Mucosa of descending colon (tissue), 3 donors: ENCODE measurements at places on chromosomes 5 and 9. TPM values are rescaled to one million over a fixed set of nuclear protein-coding genes. Genes with fewer than 3 reads are reported as not detected.

DNA sequence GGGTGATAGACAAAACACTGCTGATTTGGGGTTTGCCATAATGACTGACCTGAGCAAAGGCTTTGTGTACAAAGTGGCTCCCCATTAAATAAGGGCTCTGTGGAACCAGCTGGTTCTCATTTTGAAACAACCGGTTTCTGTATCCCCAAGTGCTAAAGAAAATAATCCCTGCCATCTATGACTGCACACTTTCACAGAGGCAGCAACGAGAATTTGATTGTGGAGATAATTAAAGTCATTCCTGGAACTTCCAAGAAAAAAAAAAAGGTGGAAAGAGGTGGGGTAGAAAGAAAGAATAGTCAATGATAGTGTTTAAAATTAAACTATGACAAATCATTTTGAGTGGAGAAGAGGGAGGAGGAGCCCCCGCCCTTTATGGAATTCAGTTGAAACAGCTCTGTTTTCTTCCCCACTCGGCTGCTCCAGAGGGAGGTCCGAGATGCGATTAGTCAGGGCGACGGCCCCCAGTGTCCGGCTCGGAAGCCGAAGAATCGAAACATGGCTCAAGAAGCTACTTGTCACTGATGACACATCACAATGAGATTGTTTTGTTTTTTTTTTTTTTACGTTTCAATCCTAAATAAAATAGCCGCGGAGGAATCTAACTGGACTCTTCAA, 38.4 kb downstream of the EBF1 start:
- no peak for DNase-seq

DNA sequence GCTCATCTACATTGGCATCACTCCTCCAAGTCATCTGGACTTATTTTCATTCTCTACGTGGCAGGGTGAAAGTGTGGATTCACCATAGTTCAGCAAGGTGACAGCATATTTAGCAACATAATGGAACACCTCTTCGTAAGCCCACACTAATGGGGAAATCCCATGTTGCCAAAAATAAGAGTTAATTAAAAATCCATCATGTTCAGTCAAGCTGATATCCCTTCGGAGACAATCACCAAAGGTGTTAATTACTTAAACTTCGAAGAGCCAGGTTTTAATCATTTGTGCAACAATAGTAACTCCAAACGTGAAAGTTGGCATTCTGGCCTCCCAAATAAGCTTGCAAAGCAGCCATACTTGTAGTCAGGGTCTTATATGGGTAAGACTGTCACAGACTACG, 242.9 kb downstream of the NSG2 start:
- DNase-seq: no peak

- DNase-seq: peak; percentile 14
Measured at GRCh38 chr9:115923903-115924668, 229.5 kb upstream of the PAPPA start.

DNA sequence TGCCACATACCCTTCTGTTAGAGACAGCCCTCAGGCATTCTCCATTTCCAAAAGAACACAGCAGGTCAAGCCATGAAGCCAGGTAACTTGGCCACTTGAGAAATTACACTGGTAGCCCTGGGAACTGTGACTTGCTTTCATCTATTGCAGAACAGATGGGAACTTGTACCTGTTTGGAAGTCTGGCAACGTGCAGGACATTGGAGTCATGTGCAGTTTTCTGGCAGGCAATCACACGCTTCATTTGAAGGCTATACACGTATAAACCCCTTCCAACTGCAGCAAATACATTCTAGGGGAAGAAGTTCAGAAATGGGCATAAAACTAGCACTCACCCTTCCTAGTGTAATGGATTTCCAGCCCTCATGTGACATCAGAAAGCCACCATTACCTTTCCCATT, 54.0 kb downstream of the WDR41 start:
- DNase-seq: no peak

DNA sequence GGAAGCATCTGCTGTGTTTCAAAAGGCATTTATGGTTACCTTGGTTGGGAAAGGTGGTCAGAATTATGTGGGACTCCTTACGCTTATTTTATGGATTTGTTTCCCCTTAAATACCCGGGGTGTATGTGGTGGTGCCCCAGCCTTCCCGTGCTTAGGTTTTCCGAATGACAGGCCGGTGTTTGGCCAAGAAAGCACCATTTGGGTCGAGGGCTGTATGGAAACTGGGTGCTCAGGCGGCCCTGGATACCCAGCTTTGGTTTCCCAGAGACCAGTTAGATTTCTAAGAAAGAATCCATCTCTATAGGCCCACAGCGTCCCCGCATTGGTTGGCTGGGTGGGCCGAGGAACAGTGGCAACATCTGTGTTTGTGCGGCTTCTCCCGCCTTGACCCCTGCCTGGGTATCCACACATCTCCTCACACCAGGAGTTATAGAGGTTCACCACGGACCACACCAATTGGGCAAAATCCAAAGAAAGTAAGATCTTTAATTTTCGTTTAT, 868 bp downstream of the ARHGEF28 start:
- no peak for DNase-seq

DNA sequence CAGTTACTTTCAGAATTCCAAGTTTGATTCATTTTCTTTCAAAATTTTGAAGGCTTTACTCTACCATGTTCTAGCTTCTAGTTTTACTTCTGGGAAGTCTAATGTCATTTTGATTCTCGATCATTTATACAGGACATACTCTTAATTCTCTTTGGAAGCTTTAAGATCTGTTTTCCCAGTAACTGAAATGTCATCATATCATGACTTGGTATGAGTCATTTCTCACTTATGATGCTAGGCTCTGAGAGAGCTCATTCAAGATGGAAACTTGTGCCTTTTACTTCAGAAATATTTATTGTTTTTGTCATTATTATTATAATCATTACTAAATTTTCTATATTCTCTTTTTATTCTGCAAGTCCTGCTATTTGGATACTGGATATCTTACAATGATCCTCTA, 222.3 kb downstream of the PARP8 start:
- no peak for DNase-seq

DNA sequence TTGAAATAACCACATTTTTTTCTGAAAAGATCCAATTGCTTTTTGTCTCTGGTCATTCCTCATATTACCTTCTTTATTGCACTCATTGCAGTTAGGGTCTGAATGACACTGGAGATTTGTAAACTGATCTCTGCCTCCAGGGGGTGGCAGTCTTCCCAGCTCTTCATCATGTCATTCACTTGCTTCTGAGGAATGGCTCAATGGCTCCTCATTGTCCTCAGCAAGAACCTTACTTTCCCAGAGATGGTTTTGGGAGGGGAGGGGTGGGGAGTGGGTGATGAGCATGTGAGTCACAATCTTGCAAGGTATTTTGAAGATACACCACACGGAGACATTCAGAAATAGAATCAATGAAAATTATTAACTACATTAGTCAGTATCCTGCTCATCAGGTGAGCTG, 159.8 kb upstream of the GAS1 start:
- no peak for DNase-seq

GRCh38 chr9:126474786-126475485, 138.8 kb upstream of the LMX1B start:
- no peak for DNase-seq

DNA sequence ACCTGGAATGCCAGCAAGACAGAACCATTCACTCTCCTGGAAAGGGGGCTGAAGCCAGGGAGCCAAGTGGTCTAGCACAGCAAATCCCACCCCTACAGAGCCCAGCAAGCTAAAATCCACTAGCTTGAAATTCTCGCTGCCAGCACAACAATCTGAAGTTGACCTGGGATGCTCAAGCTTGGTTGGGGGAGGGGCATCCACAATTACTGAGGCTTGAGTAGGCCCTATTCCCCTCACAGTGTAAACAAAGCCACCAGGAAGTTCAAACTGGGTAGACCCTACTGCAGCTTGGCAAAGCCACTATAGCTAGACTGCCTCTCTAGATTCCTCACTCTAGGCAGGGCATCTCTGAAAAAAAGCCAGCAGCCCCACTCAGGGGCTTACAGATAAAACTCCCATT, 17.3 kb downstream of the RIGI start:
- no peak for DNase-seq

- DNase-seq: no peak
Measured at GRCh38 chr9:136805207-136805740, 2.5 kb upstream of the RABL6 start.

DNA sequence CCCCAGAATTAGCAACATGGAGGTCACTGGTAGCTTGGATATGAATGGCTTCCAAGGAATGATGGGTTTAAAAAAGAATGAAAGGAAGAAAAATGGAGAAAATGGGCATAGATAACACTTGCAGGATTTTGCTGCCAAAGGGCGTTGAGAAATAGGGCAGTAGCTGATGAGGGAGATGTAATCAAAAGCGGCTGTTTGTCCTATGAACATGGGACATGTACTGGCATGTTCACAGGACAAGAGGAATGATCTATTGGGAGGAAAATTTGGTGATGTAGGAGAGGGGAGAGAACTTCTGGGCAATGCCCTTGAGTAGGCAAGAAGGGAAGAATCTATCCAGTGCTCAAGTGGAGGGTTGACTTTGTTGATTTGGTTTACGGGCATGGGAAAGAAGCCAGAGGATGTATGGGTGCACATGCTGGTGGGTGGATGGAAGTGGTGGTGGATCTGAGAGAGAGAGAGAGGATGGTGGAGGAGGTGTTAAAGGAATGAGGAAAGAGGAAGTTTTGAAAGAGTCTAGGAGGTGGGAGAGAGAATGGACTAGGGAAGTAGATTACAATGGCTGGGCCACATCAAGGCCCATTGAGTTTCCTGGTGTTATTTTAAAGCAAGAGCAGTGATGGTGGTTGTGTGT, 115.1 kb upstream of the MVB12B start:
- no peak for DNase-seq

GRCh38 chr5:106047341-106047740, 1623.4 kb downstream of the EFNA5 start:
- no peak for DNase-seq

- DNase-seq: no peak
Measured at GRCh38 chr5:172666251-172666650, 25.2 kb downstream of the NEURL1B start.

DNA sequence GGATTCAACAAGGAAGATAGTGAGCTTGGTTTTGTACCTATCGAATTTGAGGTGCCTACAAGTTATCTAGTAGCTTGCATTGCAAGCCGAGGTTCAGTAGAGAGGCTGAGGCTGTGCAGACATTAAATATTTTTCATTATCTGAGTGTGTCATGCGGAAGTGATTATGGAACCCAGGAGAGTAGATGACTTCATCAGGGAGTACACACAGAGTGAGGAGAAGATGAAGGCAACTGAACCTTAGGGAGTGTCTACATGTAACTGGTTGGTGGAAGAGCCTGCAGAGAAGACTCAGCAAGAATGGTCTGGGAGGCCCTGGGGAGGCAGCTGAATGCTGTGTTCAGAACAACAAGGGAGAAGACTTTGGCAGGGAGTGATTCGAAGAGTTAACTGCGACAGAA, 393.9 kb downstream of the ARHGEF28 start:
- no peak for DNase-seq

GRCh38 chr5:180343110-180343830, 9.9 kb downstream of the GFPT2 start:
- peak; percentile 47 for DNase-seq

GRCh38 chr9:135258461-135258860, 171.0 kb downstream of the OLFM1 start:
- DNase-seq: peak; percentile 36

DNA sequence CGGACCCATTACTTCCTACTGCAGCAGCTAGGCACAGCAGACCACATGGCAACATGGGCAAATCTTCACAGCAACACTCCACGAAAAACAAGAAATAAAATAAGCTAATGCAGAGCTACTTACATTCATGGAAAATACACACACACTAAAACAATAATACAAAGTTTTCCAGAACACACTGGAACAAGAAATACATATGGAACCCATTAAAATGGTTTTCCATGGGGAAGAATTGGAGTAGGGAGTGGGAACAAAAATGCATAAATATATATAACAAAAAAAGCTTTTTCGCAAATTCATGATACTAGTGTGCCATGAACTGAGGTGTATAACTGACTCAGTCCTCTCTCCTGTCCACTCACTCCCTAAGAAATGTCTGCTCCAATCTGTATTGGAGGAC, 8.3 kb downstream of the ADAMTS12 start:
- no peak for DNase-seq

DNA sequence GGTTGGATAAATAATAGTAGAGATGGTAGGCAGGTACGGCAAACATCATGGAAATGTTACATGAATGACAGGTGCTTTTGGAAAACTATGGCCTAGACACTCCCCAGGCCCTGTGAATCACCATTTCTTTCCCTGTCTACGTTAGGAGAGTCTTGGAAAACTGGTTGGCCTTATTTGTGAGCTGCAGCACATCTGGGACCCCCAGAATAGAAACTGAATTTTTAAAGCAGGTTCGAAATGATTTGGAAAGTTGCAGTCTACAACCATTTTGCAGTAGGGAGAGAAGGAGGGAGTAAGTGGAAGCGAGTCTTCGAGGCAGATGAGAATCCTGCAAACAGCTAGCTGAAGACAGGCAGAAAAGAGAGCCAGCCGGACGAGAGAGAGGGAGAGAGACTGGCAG, 13.0 kb downstream of the C1QTNF2 start:
- no peak for DNase-seq

GRCh38 chr5:110768138-110768860, 29.5 kb downstream of the SLC25A46 start:
- no peak for DNase-seq

DNA sequence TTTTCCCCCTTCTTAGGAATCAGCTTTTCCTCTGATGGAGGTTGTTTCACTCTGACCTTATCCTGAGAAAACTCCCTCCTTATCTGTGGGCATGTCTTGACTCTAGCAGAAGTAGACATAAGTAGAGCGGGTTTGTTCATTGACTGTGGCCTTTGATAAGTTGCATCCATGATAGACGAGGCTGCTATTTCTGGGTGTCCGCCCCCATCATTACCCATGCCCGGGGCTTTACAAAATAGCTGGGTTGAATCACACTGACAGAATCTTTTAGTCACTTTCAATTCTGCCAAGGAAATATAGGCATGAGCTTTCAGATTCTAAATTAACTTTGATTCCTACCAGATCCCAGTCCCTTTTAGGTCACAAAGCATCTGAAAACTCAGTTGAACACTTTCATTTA, 223.8 kb downstream of the SEC61B start:
- no peak for DNase-seq

- no peak for DNase-seq
Measured at GRCh38 chr5:143033535-143034250, 263.5 kb downstream of the ARHGAP26 start.

The CNTNAP3 gene
- 1.0 TPM for total RNA-seq

The PRR7 gene
- 1.2 TPM for total RNA-seq

The CRHBP gene
- total RNA-seq: 0.57 TPM

The SELENOP gene
- 2,199 TPM for total RNA-seq

The KLF9 gene
- 104 TPM for total RNA-seq

The TMEM252 gene
- not detected for total RNA-seq
